Activated CD4-positive, alpha-beta memory T cell treated with anti-CD3 and anti-CD28 coated beads for 36 hours (primary cell): ENCODE measurements at places on chromosomes 2 and 18. TPM values are rescaled to one million over a fixed set of nuclear protein-coding genes. Genes with fewer than 3 reads are reported as not detected.

SKOR2 gene
- total RNA-seq, result not detected

GLI2 gene
- total RNA-seq, result not detected

SLC11A1 gene
- total RNA-seq, result 0.26 TPM

SLC66A2 gene
- 29.5 TPM for total RNA-seq

PER2 gene
- total RNA-seq, result 5.5 TPM

GPR39 gene
- not detected for total RNA-seq

SDC1 gene
- 0.12 TPM for total RNA-seq

KCNG2 gene
- not detected for total RNA-seq
